ENCODE measurements at places on chromosomes 16 and 17.

- DNase-seq: no peak
Measured at GRCh38 chr17:81486199-81486810, 26.3 kb downstream of the ACTG1 start.

GRCh38 chr17:78019976-78020716 is 61.6 kb downstream of the TNRC6C start:
- no peak for DNase-seq

DNA sequence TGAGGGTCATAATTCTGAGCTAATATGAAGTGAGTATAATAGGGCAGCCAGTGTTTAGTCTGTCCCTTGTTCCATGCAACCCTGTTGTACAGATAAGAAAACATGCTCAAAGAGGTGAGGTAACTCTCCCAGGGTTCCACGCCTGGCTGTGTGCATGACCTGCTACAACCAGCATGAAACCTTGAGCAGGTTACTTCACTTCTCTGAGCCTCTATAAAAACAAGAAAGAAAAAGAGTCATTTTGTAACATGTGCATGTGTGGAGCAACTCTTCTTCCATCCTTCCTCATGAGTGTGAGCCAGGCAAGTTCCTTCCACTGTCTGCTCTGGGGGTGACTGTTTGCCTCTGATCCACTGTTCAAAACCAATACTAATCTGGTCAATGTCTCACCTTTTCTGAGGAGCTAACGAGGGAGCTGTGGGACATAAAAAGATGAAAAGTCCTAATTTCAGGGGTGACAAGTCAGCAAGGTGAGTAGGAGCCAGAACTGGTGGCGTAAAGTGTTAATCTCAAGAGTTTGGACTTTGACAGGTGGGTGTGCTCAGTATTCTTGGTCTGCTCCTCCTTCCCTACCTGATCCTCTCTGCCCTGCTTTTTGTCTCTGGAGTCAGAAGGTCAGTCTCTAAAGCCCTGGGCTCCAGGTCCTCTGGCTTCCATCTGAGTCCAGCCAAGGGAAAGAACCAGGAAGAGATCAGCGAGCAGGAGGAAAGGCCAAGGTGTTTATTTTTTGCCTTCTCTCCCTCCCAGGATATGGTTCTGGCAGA is 21.5 kb downstream of the GFOD2 start:
- no peak for DNase-seq

- no peak for DNase-seq
Measured at GRCh38 chr16:12426122-12426521, 377.6 kb downstream of the CPPED1 start.

GRCh38 chr17:27360507-27360906 is 66.6 kb downstream of the WSB1 start:
- DNase-seq: no peak

DNA sequence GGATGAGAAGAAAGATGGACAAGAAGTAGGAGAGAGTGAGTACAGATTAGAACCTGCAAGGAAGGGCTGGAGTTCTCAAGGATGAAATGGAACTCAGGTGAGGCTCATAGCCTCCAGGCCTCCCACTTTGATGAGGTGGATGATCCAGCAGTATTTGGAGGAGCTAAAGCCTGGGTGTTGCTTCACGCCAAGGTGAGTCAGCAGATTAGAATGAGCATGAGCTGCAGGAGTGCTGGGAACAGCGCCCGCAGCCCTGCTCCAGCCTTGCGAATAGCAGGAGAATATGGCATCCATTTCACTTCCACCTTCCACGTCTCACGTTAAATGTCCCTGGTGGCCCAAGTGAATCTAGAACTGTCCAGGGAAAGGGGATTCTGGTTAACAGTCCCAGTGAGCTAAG is 94.4 kb upstream of the CPHXL start:
- no peak for DNase-seq

GRCh38 chr17:33124871-33125551 is 133.4 kb downstream of the SPACA3 start:
- no peak for DNase-seq

DNA sequence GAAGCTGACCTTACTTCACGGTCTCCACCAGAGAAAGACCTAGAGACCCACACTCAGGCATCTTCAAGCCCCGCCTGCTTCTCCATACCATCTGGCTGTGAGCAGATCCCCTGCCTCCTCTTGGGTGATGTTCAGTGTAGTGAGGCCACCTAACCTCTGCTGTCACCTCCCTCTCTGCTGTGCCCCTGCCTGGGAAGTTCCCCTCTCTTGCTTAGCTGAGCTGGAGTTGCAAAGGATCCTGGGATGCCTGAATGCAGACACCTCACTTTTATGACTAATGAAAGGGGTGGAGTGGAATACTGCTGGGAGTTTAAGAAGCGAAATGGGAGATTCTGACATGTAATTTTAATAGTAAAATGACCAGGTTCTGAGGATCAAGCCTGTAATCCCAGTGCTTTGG is 5.8 kb downstream of the IRX3 start:
- DNase-seq: no peak

- DNase-seq: no peak
Measured at GRCh38 chr16:27449434-27450195, 47.6 kb downstream of the IL21R start.

DNA sequence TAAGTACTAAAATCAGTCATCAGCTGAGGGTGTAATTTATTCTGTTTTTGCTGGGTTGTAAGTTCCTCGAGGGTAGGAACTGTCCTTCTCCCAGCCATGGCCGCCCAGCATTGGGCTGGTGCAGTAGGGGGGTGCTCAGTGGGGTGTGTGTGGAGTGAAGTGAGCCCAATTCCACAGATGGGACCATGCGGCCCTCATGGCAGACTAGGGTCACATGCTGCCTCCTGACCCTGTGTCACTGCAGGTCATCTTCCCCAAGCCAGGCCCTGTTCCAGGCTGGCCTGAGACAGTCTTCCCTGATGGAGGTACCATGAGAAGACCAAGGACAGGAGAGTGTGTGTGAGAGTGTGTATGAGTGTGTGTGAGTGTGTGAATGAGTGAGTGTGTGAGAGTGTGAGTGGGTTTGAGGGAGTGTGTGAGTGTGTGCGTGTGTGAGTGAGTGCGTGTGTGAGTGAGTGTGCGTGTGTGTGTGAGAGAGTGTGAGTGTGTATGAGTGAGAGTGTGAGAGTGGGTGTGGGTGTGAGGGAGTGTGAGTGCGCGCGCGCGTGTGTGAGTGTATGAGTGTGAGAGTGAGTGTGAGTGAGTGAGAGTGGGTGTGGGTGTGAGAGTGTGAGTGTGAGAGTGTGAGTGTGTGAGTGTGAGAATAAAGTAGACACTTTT is 3.7 kb downstream of the SLC26A11 start:
- DNase-seq: no peak

GRCh38 chr16:67341250-67341649 is 14.6 kb downstream of the LRRC36 start:
- no peak for DNase-seq

DNA sequence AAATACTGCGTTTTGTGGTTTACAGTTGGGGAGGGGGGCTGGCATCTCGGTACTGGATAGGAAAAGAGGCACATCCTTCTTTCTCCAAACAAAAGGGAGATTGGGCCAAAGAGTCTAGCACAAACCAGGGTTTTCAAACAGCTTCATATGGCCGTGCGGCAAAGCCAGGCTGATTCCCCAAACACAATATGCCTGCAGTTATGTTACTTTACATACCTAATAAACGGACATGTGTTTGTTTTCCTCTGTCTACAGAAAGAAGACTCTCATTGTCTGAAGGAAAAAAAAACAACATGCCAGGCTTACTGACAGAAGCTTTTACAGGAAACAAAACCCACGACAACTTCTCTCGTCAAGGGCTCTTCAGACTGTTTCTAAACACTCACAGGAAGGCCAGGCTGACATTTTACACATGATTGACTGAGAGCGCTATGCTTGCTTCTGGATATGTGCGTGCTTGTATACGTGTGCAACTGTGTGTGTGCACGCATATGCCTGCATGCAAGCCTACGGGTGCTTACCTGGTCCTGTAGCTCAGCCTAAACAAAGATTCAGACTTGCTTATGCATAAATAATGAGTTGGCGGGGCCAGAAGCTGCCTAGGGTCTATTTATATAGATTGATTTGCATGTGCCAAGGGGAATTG is 461.0 kb upstream of the C16orf82 start:
- no peak for DNase-seq

DNA sequence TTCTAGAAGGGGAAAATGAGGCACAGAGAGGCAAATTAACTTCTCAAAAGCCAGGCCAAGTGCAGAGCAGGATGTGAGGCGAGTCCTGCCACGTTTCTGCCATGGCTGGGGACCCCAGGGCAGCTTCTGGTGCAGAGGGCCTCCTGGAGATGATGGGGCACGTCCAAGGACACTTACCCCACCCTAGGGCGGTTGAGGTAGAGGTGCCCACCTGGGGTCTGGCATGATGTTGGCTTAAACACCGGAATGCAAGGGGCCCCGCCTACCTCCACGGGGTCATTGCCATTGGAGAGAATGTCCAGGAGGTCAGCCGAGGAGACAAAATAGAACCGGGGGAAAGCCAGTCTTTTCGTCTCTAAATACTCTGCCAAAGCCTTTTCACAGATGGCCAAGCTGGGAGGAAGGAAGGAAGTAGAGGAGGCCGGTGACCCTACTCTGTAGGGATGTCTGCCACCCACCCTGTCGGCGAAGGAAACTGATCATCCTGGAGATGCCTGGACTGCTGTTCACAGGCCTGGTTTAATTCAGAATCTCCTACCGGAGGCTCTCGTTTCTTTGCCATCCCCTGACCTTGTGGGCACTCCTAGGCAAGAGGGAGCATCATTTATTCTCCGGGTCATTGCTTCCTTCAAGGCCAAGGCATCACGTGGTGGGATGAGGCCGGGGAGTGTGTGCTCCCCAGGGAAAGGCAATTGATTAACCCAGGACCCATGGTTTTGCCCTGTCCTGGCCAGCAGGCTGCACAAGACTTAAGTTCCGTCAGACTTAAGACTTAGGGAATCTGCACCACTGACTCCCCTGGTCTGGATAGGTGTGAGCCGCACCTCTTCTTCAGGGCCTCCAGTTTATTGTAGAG is 70.5 kb downstream of the DNAH17 start:
- DNase-seq: no peak

- DNase-seq: no peak
Measured at GRCh38 chr17:4920351-4921048, 11.6 kb upstream of the GP1BA start.

- DNase-seq: no peak
Measured at GRCh38 chr16:68349838-68350410, 39.1 kb downstream of the PRMT7 start.

DNA sequence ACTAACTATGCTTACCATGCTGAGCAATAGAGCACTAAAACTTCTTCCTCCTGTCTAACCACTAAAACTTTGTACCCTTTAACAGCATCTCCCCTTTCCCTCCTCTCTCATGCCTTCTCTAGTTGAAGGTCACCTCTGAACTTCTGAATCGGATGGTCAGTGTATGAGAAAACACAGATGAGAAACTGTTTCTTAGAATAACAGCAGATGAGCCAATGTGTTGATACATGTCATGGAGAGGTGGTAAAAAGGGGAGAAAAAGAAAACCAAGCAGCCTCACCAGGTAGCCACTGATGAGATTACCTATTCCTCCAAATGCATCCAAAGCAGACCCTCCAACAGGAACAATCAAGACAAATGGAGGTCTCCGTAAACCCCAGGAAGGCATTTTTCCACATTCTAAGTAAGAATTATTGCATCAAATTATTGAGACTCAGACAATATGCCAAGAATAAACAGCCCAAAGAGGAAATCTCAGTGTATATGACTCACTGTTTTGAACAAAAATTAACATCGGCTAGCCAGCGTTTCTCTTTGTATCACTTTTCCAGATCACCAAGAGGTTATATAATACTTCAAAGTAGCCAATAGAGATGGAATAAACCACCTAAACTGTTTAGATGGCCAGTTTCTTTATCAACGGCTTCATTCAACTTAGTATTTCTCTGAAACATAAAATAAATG is 793.3 kb upstream of the SOX9 start:
- DNase-seq: no peak

DNA sequence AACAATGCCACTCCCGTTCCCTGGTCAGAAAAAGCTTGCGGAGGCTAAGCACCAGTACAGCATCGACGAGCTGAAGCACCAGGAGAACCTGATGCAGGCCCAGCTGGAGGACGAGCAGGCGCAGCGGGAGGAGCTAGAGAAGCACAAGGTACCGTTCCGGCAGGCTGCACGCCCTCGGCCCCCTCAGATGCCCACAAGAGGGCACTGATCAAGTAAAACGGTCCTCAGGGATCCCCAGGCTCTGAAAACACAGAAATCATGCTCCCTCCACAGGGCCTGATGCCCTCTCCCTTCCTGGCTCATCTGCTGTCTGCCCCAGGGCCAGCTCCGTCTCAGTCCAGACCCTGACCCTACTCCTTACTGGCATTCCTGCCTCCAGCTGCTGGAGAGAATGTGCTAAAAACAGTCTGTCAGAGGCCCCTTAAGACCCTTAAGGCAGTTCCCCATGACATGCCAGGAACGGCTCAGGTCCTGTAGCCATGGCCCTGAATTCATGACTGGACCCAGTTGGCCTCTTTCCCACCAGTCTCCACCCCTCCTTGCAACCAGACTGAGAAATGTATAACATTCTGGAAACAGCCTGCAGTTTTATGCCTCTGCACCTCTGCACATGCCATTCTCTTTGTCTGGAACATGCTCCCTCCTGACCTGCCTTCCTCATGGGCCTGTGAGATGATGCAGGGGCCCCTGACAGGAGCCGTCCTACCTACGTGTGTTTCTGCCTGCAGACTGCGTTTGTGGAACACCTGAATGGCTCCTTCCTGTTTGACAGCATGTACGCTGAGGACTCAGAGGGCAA is 21.8 kb downstream of the DRC3 start:
- DNase-seq: no peak

DNA sequence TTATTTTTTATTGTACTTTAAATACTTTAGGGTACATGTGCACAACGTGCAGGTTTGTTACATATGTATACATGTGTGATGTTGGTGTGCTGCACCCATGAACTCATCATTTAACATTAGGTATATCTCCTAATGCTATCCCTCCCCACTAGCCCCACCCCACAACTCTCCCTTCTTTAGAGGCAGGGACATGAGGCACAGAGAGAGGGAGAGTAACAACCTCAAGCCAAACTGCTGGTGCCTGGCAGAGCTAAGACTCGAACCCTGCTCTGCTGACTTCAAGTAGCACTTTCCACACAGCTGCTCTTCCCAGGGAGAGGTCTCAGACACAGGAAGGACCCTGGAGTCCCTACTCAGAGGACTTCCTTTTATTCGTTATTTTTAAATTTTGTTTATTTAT is 69.4 kb downstream of the WSB1 start:
- DNase-seq: no peak

Data from brain pericyte (primary cell).